ENCODE measurements at places on chromosomes 3 and 15.

DNA sequence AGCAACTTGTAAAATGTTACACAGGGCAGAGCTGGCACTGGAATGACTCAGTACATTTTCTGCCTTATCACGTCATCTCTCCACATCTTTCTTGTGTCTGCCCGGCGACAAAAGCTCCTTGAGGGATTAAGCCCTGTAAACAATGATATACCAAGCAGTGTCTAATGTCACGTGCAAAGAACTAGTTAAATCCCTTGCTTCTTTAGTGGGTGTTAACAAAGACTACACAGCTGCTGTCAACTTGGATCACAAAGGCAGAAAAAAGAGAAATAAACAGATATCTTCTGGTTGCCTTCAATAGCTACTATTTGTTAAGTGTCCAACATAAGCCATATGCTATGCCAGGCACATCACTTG is 48.1 kb upstream of the FRMD4B start:
- no peak for DNase-seq

- DNase-seq, result no peak
Observed at GRCh38 chr3:98784666-98785600, 21.8 kb downstream of the ST3GAL6 start.

DNA sequence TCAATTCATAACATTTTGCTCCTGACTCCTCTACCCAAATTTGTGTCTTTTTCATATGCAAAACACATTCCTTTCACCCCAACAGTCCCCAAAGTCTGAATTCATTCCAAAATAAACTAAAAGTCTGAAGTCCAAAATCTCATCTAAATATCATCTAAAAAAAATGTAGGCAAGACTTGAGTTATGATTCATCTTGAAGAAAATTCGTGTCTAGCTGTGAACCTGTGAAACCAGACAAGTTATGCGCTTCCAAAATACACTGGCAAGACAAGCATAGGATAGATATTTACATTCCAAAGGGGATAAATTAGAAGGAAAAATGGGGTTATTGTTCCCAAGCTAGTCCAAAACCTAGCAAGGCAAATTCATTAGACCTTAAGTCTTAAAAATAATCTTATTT is 1302.0 kb upstream of the GBE1 start:
- DNase-seq, result no peak

DNA sequence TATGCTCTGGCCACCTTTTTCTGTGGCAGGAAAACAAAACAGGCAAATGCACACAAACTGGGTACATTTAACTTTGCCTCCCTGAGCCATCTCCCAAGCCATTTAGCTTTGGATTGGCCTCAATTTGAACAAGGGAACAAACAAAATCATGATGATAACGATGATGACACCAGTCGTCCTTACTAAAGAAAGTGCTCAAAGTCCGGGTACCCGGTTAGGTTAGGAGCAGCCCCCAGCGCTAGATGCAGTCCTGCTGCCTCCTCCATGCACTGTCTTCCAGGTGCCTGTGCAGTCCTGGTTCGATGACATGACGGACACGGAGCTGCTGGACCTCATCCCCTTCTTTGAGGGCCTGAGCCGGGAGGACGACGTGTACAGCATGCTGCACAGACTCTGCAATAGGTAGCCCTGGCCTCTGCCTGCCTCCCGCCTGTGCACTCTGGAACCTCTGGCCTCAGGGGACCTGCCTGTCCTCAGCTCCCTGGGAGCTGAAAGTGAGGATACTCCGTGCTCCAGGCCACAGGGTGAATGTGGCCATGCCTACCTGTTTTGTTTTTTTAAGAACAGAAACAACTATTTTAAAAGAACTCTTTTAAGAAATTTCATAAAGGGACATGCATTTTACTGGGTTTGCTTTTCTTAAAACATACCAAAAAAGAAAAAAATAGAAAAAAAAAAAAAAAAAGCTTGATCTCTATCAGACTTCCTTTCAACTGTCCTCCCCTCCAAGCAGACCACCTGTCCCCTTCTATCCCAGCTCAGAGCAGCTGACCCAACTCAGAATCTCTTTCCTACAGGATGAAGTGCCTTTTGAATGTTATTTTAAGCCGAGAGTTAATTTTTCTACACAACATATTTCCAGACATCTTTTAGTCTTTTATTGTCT is 9.9 kb upstream of the VILL start:
- DNase-seq, result no peak

DNA sequence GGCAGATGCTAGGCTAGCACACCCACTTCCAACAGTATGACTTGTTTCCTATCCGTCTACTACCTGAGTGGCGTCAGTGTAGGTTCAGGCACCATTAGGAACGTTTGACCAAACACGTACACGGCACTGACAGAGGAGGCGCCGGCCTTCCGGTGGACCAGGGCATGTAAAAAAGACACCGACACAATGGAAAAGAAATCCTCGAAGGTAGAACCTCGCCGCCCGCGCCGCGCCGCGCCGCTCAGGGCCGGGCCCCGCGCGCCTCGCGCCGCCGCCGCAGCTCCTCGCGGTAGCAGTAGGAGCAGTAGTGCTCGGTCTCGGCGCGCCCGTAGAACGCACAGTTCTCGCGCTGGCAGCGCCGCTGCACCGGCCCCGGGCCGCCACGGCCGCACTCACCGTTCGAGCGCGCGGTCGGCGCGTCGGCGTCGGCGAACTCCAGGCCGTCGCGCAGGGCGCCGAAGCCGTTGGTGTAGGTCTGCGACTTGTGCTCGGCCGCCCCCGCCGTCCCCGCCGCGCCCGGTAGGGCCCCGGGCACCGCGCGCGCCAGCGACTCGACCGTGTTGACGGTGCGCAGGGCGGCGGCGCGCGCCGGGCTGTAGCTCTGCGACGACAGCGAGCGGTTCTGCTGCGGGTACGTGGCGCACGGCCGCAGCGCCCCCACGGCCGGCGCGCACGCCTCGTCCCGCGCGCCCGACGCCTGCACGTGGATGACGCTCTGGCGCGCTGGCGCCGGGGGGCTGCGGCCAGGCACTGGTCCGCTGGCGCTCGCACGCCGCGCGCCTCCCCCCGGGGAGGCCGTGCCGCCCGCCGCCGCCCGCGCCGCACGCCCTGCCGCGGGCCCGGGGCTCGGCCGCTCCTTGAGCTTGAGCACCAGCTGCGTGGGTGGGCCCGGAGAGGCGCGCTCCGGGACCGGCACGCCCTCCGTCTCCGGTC is 156.7 kb downstream of the KLF13 start:
- no peak for DNase-seq

DNA sequence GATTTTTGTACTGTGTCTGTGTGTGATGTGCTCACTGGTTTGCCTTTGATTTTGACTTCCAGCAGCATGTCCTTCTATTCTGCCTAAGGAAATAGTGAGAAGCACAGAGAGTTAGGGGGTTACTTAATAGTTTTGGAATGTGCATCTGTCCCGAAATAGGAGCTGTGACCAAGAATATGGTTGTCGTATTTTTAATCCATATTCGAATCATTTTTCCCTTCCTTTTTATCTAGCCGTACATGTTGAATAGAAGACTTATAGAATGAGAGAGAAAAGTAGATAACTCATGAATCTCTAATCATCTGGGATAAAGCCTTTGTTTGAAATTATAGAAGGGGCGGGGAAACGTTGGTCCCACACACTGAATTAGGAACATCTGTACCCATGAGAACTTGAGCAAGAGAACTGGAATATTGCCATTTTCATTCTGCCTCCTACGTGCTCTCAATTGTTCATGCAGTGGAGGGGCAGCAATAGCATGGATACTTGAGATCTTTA is 23.6 kb downstream of the CRTC3 start:
- DNase-seq, result no peak

GRCh38 chr3:149648525-149648924 is 9.3 kb downstream of the WWTR1 start:
- DNase-seq, result no peak

DNA sequence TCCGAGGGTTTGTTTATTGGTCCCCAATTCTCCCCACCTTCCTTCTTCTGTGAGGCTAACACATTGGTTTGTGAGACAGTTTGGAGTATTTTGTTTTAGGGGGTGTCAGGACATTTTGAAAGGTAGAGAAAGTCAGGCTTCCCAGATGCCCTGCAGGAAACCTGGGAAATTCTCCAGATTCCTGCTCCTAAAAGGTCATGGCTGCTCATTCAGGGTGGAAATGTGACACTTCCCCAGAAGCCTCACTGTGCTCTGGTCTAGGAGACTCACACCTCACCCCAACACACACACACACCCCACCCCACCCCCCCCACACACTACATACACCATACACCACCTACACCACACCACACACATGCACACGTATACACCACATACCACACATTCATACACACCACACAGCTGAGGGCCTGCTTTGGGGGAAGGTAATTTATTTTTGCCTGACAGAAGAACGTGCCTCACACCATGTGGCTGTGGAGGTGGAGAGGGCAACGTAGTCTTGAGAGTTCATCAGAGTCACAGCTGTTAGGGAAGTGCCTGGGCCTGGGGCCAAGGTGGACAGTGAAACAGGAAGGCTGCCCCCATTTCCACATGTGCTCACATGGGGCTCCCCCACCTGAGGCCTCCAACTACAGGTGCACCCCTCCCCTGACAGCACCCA is 40.4 kb upstream of the LIMD1 start:
- peak; percentile 21 for DNase-seq

DNA sequence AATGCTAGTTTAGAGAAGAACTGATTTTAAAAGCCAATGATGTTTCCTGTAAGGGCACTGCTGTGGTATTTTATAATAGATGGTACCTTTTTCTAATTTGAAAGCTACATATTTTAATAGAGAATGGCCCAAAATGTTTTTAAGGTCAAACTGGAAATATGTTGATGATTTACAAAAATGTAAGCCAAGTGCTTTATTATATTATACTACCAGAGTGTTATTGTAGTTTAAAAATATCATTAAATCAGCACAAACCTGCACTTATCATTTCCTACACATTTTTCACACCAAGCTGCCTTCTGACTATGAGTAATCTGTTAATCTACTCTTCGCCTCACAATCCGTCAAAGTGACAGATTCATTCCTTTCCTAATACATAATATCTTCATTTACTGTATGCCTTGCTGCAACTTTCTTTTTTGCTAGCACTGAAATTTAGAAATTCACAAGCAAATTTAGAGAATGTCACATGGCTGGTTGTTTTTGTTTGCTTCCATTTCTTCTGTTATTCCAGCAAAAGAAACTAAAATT is 126.4 kb upstream of the FAM3D start:
- DNase-seq, result no peak

DNA sequence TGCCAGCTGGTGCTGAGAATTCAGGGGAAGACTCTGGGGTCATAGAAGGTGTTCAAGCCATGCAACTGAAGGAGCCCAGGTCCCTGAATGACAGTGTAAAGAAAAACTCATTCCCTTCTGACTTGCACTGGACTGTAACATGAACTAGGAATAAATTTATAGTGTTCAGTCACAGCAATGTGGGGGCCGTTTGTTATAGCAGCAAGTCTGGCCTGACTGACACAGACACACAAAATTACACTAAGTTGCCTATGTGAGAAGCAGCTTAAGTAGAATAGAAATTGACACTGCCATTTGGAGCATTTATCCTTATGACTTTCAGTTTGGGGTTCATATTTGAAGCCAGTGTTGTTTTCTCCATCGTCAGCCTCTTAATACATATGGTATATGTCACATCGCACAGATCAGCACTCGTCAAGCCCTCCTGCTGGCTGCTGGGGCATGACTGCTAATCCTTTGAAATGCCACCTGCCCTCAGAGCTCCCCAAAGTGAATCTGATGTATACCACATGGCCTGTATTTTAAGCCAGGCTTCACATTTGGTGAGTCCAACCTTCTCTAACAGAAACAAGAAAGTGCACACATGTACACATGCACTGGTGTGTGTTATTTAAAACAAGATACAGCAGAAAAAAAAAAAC is 17.1 kb upstream of the HEG1 start:
- no peak for DNase-seq

GRCh38 chr3:179953993-179954870 is 82.5 kb downstream of the PEX5L start:
- no peak for DNase-seq

DNA sequence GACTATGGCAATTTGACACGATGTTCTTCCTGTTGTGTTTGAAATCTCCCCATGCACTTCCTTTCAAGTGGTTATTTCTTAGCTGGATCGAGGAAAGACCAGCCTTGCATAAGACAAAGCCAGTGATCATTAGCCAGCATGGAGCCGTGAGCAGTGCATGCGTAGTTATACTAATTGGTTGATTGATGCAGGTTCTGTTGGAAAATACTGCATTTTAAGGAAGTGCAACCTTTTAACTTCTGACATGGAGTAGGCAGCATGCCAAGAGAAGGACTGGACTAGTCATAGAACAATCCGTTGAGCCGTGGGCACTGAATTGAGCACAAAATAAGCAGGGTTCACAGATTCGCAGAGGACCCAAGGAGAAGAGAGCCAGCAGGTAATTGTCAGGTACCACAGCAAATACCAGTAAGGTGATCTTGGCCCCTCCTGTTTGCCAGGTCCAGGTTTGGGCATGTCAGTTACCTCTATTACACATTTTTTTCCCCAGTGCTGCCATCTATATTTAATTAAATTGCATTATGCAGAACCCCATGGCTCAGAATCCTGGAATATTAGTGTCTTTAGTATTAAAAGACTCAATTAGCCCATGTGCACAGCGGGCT is 29.0 kb upstream of the BCL6 start:
- no peak for DNase-seq

- DNase-seq, result no peak
Observed at GRCh38 chr15:94080416-94080815, 150.9 kb upstream of the MCTP2 start.

DNA sequence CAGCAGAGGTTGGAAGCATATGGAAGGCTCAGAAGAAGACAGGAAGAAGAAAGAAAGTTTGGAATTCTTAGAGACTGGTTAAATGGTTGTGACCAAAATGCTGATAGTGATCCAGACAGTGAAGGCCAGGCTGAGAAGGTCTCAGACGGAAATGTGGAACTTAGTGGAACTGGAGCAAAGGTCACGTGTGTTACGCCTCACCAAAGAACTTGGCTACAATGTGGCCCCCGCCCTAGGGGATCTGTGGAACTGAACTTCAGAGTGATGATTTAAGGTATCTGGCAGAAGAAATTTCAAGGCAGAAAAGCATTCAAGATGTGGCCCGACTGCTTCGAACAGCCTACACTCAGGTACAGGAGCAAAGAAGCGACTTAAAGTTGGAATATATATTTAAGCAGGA is 83.1 kb downstream of the MYO5A start:
- DNase-seq, result no peak

GRCh38 chr15:74826921-74827320 is 494 bp downstream of the CPLX3 start:
- no peak for DNase-seq

- no peak for DNase-seq
Observed at GRCh38 chr3:120983841-120984240, 75.8 kb downstream of the STXBP5L start.

DNA sequence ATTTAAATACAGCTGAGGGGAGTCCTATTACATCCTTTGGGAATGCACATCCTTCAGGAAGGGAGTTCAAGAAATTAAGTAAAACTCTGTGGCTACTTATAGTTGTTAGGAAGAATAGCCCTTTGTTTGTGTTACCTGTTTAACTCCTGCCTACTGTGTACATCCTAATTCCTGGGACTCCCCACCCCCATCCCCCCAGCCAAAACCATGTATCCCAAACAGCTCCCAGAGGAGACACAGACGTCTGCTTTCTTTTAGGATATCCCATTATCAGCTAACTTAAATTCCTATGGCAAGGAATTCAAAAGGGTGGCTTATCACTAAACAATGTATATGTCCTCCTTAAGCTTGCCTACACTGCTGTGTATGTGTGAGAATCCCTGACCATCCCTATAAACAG is 581.7 kb downstream of the DIPK2A start:
- no peak for DNase-seq

- no peak for DNase-seq
Observed at GRCh38 chr3:172607305-172608121, 84.3 kb upstream of the TNFSF10 start.
